ENCODE measurements at places on chromosomes 11 and 22.

- DNase-seq: no peak
Measured at GRCh38 chr22:39361496-39361895, 11.7 kb downstream of the SYNGR1 start.

DNA sequence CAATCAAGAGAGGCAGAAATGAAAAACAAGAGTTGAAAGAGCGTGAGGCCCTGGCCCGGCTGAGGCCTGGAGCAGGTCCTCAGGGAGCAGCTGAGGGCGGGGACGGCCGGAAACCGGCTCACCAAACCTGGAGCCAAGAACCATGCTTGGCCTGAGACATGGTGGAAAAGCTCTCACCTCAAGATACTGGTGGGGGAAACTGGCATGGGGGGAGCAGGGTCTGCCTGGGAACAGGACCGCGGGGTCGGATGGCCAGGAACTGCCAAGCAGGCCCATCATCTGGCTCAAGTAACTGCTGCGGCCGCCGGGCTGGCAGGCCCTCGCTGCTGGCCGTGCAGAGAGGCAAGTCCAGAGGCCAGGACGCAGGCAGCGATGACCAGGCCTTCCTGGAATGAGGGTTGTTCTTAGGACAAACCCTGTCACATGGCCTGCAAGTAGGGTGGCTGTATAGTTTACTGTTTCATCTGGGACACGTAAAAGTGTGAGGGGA lies 18.9 kb upstream of the WNT11 start:
- no peak for DNase-seq

DNA sequence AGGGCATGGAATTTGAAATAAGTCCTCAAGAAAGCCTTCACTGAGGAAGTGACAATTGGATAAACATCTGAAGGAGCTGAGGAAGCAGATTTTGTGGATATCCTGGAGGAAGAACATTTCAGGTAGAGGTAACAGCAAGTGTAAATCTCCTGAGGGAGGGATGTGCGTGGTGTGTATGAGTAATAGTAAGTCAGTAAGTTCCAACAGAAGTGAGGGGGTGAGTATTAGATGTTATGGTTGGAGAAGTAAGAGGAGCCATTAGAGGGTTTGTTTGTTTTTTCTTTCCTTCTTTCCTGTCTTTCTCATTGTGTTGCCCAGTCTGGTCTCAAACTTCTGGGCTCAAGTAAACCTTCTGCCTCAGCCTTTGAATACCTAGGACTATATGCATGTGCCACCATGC lies 29.0 kb downstream of the ANKRD42 start:
- DNase-seq: no peak

GRCh38 chr22:49935561-49935960 lies 17.1 kb downstream of the CRELD2 start:
- no peak for DNase-seq

DNA sequence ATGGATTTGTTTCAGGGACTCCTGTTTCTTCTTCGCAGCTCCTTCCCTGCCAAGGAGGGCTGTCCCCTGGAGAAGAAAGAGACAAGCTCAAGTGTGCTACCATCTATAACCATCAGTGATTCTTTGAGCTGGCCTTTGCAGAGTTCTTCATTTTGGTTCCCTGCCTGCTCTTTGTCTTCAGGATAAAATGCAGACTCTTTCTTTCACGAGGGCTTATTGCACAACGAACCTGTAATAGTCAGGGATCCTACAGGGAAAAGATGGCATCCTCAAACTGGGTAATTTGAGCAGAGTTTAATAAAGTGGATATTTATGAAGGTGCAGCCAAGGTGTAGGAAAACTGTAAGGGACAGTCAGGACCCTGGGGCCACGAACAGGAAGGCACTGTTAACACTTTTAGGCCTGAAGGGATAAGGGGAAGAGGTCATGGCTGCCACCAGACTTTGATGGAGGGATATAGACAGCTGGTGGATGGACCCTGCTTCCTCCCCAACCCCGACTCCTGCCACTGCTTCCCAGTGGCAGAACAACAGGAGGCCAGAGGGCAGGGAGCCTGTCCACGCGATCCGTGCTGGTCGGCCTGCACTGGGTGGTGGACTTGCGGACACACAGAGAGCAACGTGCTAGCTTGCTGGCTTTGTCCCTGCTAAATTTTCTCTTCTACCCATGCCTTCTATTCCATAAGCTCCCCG lies 767.0 kb downstream of the NTM start:
- DNase-seq: no peak

GRCh38 chr22:39292561-39293074 lies 26.8 kb downstream of the RPL3 start:
- DNase-seq: peak; percentile 88

DNA sequence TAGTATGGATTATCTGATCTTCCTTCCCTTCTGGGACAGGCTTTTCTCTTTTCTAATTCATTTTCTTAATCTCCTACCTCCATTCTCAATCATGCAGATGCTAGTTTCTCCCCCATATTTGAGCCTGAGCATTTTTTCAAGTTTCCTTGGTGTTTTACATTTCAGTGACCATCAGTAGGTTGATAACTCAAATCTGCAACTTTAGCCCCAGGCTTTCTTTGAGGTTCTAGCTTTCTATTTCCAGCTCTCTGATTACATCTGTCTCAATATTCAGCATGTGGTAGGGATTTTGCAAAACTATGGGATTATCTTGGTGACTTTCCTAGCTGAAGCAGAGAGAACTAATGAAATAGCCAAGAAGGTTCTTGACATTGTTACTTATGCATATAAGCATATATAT lies 67.8 kb downstream of the ARHGEF12 start:
- DNase-seq: no peak

DNA sequence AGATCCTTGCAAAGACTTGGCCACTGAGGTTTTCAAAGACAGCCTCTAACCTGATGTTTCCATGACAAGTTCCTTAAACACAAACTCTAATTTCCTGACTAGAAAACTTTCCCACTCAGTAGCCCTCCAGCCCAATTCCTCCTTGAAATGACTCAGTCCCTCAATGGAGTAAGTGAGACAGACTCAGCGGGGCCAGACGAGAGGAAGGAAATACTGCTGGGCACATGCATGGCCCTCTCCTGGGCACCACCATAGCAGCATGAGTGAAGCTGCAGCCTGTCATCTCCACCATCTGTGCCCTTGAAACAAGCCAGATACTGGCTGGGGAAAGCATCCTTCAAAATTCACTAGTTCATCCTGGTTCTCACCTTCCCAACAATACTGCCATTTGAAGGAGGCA lies 76.2 kb upstream of the GDPD4 start:
- no peak for DNase-seq

GRCh38 chr11:82494988-82495432 lies 238.7 kb downstream of the FAM181B start:
- DNase-seq: peak; percentile 47

DNA sequence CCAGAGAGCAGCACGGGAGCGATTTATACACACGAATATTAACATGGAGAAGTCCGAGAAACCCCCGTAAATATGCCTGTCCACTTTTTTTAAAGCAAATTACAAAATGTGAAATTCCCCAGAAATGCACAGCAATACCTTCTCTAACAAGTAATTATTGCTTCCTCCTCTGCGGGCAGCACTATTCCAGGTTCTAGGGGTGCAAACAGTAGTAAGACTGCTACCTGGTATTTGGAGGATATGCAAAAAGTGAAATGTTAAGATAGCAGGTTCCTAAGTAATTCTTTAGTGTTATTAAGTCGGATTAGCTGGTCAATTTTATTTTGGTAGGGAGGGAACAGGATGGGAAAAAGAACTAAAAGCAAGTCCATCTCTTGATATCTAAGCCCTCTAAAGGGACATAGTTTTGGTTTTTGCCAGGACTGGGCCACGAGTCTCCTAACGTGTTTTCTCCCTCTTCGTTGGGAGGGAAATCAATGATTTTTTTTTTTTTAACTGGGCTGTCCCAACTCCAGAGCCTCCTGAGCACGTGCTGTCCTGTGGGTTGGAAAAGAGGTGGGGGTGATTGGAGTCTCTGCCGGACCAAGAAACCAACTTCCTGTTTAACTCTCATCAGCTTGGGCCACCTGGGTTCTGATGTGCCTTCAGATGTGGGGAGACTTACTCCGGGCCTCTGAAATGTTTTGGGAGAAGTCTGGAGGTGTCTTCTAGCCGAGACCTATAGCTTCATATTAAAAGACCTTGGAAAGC lies 1.7 kb upstream of the XBP1 start:
- DNase-seq: peak; percentile 86

- no peak for DNase-seq
Measured at GRCh38 chr22:45112136-45112879, 51.4 kb upstream of the NUP50 start.

GRCh38 chr22:41565403-41566054 lies 4.7 kb downstream of the CSDC2 start:
- DNase-seq: peak; percentile 41

GRCh38 chr11:32033491-32033890 lies 57.4 kb upstream of the RCN1 start:
- no peak for DNase-seq

DNA sequence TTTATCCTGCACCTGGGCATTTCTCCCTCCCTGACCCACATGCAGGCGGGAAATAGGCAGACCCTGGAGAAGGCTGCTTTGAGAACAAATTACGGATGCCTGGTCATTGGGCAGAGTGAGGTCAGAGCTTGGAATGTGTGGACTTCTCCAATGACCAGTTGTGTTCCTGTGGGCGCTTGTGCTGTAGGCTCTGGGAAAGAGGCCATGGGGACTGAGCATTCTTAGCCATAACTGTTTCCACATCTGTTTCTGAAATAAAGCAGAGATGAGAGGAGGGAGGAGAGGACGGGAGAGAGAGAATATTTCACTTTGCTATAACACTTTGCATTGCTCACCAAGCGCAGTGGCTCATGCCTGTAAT lies 11.2 kb upstream of the TMEM184B start:
- no peak for DNase-seq

DNA sequence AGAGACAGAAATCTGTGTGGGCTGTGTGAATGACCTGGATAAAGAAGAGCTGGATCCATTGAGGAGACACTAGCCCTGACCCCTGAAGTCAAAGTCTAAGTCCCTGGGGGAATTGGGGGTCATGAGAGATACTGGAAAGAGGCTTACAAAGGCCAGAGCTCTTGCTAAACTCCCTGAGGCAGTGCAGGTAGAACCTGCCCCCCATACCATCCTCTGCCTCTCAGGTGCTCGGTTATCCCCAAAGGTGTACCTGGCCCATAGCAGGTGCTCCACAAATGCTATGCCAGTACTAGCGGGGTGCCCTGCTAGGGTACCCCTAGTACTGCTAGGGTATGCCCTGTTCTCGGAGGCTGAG lies 19.1 kb upstream of the SCARF2 start:
- DNase-seq: no peak

- no peak for DNase-seq
Measured at GRCh38 chr11:66559142-66559865, 9.1 kb downstream of the CTSF start.

- DNase-seq: peak; percentile 28
Measured at GRCh38 chr11:114340311-114341131, 44.3 kb downstream of the NNMT start.

DNA sequence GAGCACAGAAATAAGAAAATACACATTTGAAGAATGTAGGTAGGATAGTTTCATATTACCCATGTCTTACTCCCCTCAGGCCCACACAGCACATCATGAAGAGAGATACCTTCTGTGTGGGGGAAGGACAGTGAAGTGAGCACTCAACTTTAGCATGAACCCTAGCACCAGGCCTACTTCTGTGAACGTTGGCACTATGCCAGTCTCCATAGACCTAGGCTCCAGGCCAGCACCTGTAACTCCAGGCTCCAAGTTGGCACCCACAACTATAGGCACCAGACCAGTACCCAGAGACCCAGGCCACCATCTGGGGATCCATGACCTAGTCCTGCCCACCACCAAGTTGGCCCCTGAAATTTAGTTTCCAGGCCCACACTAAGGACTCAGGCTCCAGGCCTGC lies 410.9 kb downstream of the INSC start:
- DNase-seq: no peak

- DNase-seq: peak; percentile 12
Measured at GRCh38 chr11:14617241-14618027, 26.2 kb upstream of the PDE3B start.

- no peak for DNase-seq
Measured at GRCh38 chr11:34324466-34324865, 33.3 kb downstream of the ABTB2 start.

- DNase-seq: peak; percentile 74
Measured at GRCh38 chr11:104844451-104844850, 53.8 kb downstream of the CASP12 start.

DNA sequence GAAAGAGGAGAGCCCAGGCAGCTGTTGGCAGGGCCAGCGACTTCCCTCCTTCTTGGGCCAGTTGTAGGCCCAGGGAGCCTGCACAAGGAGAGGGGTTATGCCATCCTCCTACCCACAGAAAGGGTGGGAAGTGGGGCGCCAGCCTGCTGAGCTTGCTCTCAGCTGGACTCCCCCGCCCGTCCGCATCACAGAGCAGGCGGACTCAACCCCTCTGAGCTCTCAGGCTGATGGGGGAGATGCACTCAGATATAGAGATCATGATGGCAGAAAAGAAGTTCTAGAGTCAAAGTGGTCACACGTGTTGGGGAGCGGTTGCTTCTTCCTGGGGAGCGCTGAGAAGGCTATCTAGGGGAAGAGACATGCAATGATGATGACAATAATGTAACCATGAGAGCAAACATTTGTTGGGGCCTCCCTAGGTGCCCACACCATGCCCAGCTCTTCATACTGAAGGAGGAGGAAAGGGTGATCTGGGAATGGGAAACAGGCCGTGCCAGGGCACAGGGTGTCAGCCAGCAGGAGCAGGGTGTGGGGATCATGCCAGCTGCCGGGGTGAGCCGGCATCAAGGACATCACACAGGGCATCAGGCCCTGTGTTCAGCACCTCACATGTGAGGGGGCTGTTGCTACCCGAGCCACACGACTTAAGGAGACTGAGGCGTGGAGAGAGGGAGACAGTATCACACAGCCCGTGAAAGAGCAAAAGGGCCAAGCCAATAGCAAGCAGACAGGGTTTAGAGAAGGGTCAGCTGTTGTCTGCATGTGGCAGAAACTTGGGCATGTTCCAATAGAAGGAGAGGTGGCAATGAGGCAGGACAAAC lies 7.7 kb downstream of the SLC35E4 start:
- DNase-seq: no peak

DNA sequence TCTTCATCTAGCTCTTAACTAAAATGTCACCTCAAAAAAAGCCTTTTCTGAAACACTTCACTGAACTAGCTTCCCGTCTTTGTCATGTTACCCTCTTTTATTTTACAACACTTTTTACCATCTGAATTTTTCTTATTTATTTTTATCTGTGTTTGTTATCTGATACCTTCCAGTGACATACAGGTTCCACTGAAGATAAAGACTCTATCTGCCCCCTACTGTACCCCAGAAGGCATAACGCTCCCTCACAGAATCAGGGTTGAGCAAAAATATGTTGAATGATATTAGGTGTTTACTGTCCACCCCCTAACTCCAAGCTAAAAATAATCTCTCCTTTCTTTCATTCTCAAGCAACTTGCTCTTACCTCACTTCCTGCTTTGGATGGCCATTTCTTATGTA lies 654.2 kb downstream of the NELL1 start:
- no peak for DNase-seq

GRCh38 chr22:17943533-17944249 lies 80.7 kb downstream of the MICAL3 start:
- no peak for DNase-seq
